ENCODE measurements at places on chromosomes 4 and X. TPM values are rescaled to one million over a fixed set of nuclear protein-coding genes. Genes with fewer than 3 reads are reported as not detected.

Gene HTRA3
- total RNA-seq: 0.20 TPM

DNA sequence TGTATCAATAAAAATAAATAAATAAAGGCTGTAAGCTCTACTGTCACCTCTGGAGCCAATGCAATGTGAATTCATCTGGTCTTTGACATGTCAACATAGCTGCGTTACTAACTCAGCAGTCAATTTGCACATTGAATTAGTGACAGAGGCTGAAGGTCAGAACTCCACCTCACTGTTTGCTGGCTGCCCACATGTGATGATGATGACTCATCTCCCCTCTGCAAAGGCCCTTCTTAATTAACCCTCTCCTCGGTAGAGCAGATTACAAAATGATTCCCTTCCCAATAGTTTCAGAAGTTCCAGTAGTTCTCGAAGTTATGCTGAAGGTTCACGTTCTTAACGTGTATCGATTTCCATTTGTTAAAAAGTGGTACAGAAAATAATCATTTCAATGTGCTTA is 1626.0 kb upstream of the TENM3 start:
- DNase-seq: peak; percentile 60

Gene SLC9B1
- not detected for total RNA-seq

DNA sequence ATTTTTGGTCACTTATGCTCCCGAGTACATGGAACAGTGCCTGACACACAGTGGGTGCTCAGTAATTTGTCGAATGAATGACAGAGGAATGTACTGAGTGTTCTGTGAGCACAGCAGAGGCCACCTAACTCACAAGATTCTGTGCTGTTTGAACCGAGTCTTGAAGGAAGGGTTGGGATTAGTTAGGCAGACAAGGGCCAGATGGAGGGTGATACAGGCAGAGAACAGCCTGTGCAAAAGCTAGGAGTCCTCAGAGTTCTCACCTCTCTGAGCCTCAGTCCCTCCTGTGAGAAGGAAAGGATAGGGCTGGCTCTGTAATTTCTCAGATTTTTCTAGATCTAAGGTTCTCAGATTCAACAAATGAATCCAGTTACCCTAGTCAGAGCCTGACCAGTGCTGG is 108.8 kb downstream of the NHSL2 start:
- no peak for DNase-seq

- peak; percentile 87 for DNase-seq
These were observed 7.1 kb upstream of the TLR2 start for GRCh38 chr4:153676984-153677383.

Measured in HT1080 (cell line).